NCI-H1105 treated with DMSO at 0.1 percent for 48 hours (cell line): ENCODE measurements at places on chromosomes 7 and 10.

DNA sequence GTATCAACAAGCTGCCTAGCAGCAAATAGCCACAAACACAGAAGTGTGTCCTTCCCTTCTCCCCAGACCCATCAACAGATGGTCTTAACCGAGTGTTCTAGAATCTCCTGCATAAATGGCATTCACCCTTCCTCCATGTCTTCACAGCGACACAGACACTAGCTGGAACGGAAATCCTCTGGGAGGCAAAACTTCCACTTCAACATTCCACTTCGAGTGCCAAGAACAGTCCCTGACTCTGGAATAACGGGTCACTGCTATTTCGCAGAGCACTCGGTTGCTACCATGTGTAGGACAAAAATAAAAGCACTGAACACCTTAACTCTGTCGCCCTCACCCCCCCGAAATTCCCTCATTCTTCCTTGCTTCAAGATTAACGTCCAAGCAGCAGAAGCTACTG, 65.1 kb downstream of the SFMBT2 start:
- no peak for DNase-seq

GRCh38 chr7:5455581-5456219, 32.1 kb upstream of the TNRC18 start:
- DNase-seq = no peak

- no peak for DNase-seq
Measured at GRCh38 chr7:24718977-24719491, 38.2 kb downstream of the GSDME start.

DNA sequence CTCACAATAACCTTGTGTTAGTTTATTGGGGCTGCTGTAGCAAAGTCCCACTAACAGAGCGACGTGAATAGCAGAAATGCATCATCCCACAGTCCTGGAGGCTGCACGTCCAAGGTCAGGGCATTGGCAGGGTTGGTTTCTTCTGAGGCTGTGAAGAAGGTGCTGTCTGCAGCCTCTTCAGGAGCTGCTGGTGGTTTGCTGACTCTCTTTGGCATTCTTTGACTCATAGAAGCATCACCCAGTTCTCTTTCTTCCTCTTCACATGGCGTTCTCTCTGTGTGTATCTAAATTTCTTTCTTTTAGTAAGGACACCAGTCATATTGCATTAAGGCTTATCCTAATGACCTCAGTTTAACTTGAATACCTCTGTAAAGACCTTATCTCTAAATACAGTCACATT, 428.4 kb upstream of the KLF6 start:
- DNase-seq = no peak

GRCh38 chr7:30170476-30171205, 35.9 kb downstream of the MTURN start:
- no peak for DNase-seq

DNA sequence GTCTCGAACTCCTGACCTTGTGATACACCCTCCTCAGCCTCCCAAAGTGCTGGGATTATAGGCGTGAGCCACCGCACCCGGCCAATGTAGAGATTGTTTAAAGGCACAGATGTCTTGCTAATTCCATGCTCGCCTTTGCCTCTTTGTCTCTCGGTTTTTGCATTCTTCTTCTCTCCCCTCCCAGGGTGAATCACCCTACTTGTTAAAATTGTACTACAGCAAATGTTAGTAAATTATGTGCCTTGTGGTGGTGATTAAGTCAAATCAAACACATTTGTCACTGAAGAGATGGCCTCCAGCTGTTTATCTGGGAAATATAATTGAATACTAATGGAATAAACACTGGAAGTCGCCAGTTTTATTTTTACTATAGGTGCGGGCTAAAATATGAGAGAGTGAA, 384.4 kb upstream of the AUTS2 start:
- DNase-seq = no peak

GRCh38 chr10:122990278-122990677, 10.1 kb downstream of the PSTK start:
- no peak for DNase-seq

DNA sequence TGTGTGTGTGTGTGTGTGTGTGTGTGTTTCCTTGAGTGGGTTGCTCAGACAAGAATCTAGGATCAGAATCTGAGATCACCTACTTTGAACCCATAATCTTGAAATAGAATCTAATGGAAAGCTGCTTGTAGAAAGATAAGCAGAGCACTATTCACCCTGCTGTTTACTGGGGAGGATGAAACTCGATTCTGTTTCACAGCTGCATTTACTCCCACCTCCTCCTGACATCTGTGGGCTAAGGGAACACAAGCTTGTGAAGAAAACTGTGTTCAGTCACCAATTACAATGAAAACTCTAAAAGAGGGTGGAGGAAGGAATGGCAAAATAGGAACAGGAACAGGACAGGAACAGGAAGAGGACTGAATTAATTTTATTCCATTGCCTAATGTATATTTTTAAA, 269.5 kb downstream of the TSPAN12 start:
- DNase-seq = no peak

GRCh38 chr7:132708470-132708869, 132.2 kb upstream of the PLXNA4 start:
- DNase-seq = no peak

DNA sequence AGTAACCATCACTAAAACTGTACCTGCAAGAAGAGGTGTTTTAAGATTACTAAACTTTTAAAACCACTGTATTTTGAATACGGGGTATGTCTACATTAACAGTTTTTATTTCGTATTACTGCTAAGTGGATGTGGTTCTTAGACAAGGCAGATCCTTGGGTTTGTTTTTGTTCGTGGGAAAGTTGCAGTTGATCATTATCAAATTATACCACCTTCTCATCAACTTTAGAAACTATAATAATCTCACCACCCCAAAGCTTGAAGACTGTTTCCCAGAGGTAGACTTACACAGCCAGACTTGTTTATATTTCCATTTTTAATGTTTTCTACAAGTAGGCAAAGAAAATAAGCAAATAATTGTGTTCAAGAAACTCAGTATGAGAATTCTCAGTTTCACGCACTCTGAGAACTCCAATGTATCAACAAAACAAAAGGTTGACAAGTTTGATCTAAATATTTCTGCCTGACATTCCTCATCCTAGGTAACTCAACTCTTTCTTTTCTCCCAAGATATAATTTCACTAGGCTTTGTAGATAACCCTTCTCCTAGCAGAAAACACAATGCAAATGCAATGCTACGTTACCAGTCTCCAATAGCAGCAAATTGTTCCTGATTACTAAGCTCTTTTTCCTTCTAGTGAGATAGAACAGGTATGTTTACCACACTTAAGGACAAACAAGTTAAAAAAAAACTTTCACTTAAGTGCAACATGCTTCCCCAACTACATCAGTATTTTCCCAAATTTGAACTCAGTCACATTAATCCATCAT, 36.0 kb downstream of the IGF2BP3 start:
- DNase-seq = no peak

- no peak for DNase-seq
Measured at GRCh38 chr10:60390224-60390626, 550 bp upstream of the ANK3 start.

DNA sequence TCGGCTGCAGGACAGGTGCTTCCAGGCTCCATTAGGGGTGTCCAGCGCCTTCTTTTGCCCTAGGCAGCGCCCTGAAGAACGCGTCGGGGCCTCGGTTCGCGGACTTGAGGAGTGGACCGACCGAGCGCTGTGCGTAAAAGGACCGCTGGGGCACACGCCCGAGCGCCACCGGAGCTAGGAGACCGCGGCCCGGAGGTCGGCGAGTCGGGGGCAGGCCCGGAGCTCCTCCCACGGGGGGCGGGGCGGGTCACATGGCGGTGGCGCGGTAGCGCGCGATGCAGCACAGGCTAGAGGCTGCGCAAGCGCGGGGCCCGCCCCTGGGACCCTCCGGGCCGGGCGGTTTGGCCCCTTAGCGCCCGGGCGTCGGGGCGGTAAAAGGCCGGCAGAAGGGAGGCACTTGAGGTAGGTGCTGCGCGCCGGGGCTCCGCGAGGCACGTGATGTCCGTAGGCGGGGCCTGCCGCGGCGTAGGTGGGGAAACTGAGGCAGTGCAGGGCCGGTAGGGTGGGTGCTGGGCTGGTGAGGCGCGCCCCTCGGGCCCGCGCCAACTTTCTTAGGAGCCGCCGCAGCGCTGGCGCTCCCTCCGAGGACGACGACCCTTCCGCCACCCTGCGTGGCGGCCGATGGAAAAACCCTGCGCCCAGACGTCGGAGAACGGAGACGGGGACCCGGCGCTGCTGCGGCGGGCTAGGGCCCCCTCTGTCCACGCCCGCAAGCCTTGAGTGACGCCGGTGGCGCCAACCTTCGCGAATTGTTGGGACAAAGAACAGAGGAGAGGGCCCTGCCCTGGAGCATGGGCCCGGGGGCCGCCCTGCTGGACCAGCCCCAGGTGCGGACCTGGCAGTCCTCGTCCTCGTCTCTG, at the start of gene PRXL2A:
TSS of gene PRXL2A (plus strand) at position 310 of the 860 bp plus-strand sequence. CDS start 11,917 bp downstream, outside the sequence.
- peak; percentile 68 for DNase-seq

DNA sequence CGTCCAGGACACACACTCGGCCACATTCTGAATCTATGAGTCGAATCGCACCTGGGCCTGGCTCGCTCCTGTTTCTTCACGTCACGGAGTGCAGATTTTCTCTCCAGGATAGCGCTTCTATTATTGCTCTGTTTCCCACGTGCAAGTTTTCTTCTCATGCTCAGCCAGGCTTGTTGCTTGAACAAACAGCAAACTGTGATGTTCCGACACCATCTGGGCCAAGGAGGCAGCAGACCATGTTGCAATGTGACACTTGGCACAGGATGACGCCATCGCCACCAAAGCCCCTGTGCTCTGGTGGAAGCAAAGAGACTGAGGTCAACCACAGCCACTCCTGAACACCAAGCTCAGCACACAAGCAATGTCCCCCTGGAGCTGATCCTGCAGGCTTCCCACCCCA, 507.1 kb upstream of the ADARB2 start:
- DNase-seq = no peak

DNA sequence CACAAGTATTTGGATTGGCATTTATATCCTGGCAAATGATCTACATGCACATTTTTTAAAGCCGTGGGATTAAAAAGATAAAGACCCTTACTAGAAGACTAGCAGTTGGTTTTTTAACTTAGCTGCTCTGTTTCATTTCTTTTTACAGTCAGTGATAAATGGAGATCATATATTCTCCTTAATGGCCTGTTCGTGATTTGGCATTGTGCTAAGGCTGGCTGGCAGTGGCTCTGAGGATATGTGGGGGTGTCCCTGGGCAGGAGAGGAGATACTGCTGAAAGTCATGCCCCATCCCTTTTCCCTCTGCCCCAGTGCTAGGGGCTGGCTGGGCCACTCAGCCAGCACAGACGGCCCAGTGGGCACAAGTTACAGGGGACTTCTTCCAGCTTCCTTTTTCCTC, 341.7 kb downstream of the PRPF18 start:
- DNase-seq = no peak

DNA sequence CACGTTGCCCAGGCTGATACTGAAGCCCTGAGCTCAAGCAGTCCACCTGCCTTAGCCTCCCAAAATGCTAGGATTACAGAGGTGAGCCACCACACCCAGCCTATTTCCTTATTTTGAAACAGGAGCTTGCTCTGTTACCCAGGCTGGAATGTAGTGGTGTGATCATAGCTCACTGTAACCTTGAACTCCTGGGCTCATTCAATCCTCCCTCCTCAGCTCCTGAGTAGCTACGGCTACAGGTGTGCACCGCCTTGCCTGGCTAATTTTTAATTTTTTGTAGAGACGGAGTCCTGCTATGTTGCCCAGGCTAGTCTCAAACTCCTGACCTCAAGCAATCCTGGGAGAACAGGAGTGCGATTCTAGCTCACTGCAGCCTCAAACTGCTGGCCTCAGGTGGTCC, 11.7 kb downstream of the MRLN start:
- no peak for DNase-seq

GRCh38 chr10:63128443-63128842, 4.7 kb upstream of the NRBF2 start:
- no peak for DNase-seq

GRCh38 chr7:92845736-92846135, 9.4 kb upstream of the CDK6 start:
- DNase-seq = no peak

DNA sequence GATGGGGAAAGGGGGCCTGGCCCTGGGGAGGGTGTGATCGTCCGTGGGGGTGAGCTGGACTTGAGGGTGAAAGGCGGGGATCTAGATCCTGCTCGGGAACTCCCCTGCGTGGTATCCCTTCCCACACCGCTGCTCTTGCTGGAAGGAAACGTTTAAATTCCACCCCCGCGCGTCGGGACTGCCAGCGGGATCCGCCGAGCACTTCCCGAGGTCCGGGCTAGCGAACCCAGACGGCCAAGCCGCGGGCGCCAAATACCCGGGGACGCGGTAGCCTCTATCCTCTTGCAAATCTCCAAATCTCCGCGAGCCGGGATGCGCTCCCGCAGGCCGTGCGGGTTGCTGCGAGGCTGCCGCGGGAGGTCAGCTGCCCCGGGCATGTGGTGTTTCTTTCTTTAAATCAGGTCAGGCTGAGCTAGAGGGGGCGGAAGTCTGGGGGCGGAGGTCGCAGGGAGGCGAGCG, 904 bp downstream of the NPTX2 start:
- peak; percentile 10 for DNase-seq

GRCh38 chr10:122515588-122516231, 44.8 kb upstream of the DMBT1 start:
- no peak for DNase-seq

- DNase-seq = no peak
Measured at GRCh38 chr7:142795339-142795863, 24.6 kb downstream of the PRSS2 start.

- DNase-seq = no peak
Measured at GRCh38 chr7:39894904-39895303, 55.2 kb upstream of the CDK13 start.

DNA sequence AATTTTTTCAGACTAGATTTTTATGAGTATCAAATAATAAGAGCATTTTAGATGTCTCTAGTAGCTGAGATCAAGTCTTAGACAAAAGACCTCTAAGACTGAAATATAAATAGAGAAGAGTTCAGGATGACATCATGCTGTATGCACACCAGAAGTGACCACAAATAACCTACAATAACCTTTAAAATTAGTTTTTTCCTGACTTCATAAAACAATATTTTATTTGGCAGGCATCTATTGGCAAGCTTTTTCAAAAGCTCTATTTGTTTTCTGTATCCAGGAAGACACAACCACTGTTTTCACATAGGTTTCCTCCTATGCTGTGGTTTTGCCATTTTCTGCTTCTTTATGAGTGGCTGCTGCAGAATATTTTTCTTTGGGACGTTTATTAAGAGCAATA, 359.1 kb downstream of the CRPPA start:
- DNase-seq = no peak

DNA sequence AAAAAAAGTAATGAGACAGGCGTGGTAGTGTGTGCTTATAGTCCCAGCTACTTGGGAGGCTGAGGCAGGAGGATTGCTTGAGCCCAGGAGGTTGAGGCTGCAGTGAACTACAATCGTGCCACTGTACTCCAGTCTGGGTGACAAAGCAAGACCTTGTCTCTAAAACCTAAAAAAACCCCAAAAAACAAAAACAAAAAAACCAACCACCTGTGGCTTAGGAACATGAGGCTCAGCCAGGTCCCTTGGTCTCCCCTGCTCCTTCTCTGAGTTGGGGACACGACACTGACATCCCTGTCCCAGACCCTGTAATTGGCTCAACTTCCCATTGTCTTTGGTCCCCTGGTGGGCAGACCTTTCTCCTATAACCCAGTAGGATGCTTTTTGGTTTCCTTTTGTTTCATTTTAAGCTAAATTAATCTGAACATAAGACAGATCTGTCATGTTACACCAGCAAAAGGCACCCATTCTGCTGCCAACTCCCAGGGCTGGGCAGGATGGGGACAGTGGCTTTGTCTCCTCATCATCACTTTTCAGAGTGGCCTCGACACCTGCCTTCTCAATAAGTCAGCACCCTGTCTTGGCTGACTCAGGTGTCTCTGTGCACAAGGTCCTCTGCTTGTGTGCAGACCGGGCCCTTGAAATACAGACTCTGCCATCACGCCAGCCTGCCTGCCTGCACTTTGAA, 74.4 kb downstream of the MYL10 start:
- DNase-seq = no peak

- no peak for DNase-seq
Measured at GRCh38 chr10:116183733-116184511, 89.1 kb downstream of the GFRA1 start.
